ENCODE measurements at places on chromosomes 6 and 20. TPM values are rescaled to one million over a fixed set of nuclear protein-coding genes. Genes with fewer than 3 reads are reported as not detected.

- no peaks in the 10 kb centered on the region for H3K27me3 ChIP-seq
- no peak overlapping the region for H3K4me3 ChIP-seq
- H3K36me3 ChIP-seq: no peaks in the 10 kb centered on the region
- peak overlapping the region; percentile 29 for H3K27ac ChIP-seq
- peak; percentile 56 for DNase-seq
- peaks cover 18% of the 10 kb centered on the region for H3K4me1 ChIP-seq
Measured at GRCh38 chr6:47419621-47420020, 58.0 kb upstream of the CD2AP start.

DNA sequence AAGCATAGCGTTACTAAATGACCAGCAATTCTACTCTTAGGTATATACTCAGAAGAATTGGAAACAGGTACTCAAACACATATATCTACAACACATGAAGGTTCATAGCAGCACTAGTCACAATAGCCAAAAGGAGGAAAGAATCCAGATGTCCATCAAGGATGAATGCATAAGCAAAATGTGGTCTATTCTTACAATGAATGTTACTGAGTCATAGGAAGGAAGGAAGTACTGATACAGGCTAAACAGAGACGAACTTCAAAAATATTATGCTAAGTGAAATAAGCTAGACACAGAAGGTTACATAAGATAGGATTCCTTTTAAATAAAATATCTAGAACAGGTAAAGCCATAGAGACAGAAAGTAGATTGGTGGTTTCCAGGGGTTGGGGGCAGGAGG, 93.5 kb downstream of the MAP3K7 start:
- H3K4me1 ChIP-seq: no peaks in the 10 kb centered on the region
- H3K4me3 ChIP-seq: no peak overlapping the region
- no peak overlapping the region for H3K27ac ChIP-seq
- no peaks in the 10 kb centered on the region for H3K36me3 ChIP-seq

DNA sequence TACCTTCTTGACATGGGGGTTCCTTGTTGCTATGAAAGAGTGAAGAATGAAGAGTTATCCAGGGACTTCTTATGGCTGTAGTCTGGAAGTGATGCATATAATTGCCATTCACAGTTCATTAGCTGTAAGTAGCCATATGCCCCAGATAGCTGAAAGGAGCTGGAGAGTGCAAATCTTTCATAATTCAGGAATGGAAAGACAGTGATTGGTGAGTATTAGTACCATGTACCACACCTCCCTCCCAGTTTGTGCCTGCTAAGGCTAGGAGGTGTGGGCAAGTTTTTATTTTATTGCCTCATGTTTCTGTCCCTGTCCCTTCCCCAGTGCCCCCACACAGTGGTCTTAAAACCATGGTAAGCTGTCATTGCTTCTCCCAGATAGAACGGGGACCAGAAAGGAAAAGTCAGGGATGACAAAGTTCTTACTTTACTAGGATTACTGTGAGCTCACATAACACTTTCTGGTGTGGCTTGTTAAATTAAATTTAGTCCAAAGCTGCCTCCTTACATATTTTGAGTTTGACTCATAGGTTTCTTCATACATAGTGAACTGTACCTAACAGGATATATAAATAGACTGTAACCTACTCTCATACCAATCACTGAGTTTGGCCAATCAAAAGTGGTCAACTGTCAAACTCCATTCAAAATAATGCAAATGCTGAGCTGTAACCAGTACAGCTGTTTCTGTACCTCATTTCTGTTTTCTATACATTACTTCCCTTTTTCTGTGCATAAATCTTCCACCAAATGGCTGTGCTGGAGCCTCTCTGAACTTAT, 119.4 kb downstream of the RFPL4B start:
- no peaks in the 10 kb centered on the region for H3K36me3 ChIP-seq
- H3K27me3 ChIP-seq: no peaks in the 10 kb centered on the region
- no peak overlapping the region for H3K27ac ChIP-seq
- peaks cover 9% of the 10 kb centered on the region for H3K4me1 ChIP-seq
- no peak overlapping the region for H3K4me3 ChIP-seq

The GZF1 gene
- 7.4 TPM for polyA plus RNA-seq

The ZSCAN23 gene
- 1.4 TPM for polyA plus RNA-seq

The GRM1 gene
- polyA plus RNA-seq: 0.22 TPM

The IL17F gene
- not detected for polyA plus RNA-seq
